Fibroblast of gingiva (primary cell): ENCODE measurements at places on chromosomes 5 and 9.

GRCh38 chr5:179804555-179804947, 2.1 kb downstream of the MGAT4B start:
- DNase-seq: no peak

GRCh38 chr5:162096448-162096847, 28.9 kb downstream of the GABRG2 start:
- DNase-seq: no peak

DNA sequence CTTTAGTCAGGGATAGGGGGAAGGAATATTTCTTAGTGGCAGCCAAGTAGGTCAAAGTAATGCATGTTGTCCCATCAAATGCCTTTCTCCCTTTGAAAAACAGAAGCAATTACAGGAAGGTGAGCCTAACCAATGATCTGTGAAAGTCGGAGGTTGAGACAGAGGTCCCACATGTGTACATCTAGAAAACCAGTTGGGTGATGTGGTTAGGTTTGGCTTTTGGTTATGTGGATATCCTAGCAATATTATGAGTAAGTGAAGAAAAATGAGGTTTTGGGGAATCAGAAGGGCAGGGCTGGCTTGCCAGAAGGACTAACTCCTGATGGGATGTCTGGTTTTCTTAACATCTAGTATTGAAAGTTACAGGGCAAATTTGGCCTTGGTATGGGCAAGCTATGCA, 63.4 kb upstream of the PALM2AKAP2 start:
- DNase-seq: no peak

- no peak for DNase-seq
Measured at GRCh38 chr5:176653401-176654385, 6.4 kb downstream of the TSPAN17 start.

DNA sequence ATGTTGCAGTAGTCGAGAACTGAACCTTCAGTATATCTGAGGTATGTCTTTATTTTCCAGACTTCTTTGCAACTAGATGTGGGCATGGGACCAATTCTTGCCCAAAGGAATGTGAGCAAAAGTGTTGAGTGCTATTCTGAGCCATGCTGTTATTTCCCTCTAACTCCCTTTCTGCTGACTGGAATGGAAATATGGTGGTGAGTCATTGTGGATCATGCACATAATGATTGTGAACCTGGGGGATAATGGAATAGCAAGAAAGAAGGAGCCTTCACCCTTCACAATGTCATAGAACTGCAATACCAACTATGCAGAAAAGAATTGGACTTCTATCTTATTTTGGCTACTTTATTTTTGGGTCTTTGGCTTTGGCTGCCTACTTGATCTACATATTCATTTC, 10.3 kb upstream of the DOCK2 start:
- peak; percentile 79 for DNase-seq

- DNase-seq: no peak
Measured at GRCh38 chr9:83646500-83647239, 23.7 kb downstream of the IDNK start.
